ENCODE measurements at places on chromosomes 12 and 14. TPM values are rescaled to one million over a fixed set of nuclear protein-coding genes. Genes with fewer than 3 reads are reported as not detected.

Gene CCDC196
- not detected for total RNA-seq

Gene CLEC9A
- total RNA-seq = not detected

Gene PRR4
- 3.1 TPM for total RNA-seq

Gene COX8C
- total RNA-seq = not detected

Gene DEPDC4
- 2.0 TPM for total RNA-seq

Gene RFLNA
- not detected for total RNA-seq

Gene NGB
- not detected for total RNA-seq

Gene SYNDIG1L
- total RNA-seq = not detected

Gene DPF3
- 0.47 TPM for total RNA-seq

Gene MIPOL1
- total RNA-seq = 3.4 TPM

Gene SRP54
- total RNA-seq = 63.8 TPM

Gene FBLN5
- 2.5 TPM for total RNA-seq

Gene C12orf43
- 24.9 TPM for total RNA-seq

Gene AQP2
- total RNA-seq = not detected

Gene SDSL
- 27.0 TPM for total RNA-seq

Gene NOVA1
- 5.2 TPM for total RNA-seq

Gene BMP4
- 3.0 TPM for total RNA-seq

Gene TMEM253
- total RNA-seq = 0.52 TPM

Gene SIX6
- total RNA-seq = not detected

Gene RASAL1
- 0.32 TPM for total RNA-seq

Gene CCNB1IP1
- total RNA-seq = 58.5 TPM

Gene DUSP16
- total RNA-seq = 14.8 TPM

Gene DNAJC22
- total RNA-seq = 24.0 TPM

Gene NCKAP5L
- 7.8 TPM for total RNA-seq

Gene CRACR2A
- 1.8 TPM for total RNA-seq

Gene DNAI7
- total RNA-seq = 0.11 TPM

Gene ALDH1L2
- 3.9 TPM for total RNA-seq

Gene LRTM2
- not detected for total RNA-seq

Gene GLI1
- total RNA-seq = 13.8 TPM

Gene LBHD2
- 0.18 TPM for total RNA-seq

Gene LTBP2
- 14.8 TPM for total RNA-seq

Gene JPH4
- not detected for total RNA-seq

Gene FOXN4
- total RNA-seq = 0.05 TPM

Gene MMP17
- total RNA-seq = 13.3 TPM

Gene CCND2
- not detected for total RNA-seq

Gene PPP2R3C
- 23.5 TPM for total RNA-seq

Gene CPNE8
- 11.1 TPM for total RNA-seq

Gene KDM5A
- total RNA-seq = 24.0 TPM
